ENCODE measurements at places on chromosomes 16 and 17. TPM values are rescaled to one million over a fixed set of nuclear protein-coding genes. Genes with fewer than 3 reads are reported as not detected.

DNA sequence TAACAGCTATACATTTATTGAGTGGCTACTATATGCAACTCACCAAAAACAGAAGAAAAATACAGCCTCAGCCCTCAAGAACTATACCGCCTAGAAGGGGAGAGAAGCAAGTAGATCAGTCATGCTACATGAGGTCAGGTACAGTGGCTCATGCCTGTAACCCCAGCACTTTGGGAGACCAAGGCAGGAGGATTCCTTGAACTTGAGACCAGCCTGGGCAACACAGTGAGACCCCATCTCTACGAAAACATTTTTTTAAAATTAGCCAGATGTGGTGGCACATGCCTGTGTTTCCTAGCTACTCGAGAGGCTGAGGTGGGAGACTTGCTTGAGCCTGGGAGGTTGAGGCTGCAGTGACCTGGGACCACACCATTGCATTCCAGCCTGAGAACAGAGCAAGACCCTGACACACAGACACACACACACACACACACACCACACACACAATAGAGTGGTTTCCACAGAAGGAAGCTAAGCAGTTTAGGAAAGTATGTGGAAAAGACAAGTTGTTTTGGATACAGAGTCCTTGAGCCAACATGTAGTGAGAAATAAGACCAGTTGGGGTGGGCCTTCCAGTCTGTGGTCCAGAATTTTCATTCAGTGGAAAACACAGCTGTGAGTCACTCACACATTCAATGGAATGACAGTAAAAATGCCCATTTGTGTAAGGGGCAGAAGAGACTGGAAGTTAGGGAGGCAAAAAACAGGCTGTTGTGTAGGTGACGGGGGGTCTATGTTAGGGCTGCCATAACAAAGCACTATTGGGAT is 10.7 kb upstream of the SNTB2 start:
- DNase-seq: peak; percentile 62

DNA sequence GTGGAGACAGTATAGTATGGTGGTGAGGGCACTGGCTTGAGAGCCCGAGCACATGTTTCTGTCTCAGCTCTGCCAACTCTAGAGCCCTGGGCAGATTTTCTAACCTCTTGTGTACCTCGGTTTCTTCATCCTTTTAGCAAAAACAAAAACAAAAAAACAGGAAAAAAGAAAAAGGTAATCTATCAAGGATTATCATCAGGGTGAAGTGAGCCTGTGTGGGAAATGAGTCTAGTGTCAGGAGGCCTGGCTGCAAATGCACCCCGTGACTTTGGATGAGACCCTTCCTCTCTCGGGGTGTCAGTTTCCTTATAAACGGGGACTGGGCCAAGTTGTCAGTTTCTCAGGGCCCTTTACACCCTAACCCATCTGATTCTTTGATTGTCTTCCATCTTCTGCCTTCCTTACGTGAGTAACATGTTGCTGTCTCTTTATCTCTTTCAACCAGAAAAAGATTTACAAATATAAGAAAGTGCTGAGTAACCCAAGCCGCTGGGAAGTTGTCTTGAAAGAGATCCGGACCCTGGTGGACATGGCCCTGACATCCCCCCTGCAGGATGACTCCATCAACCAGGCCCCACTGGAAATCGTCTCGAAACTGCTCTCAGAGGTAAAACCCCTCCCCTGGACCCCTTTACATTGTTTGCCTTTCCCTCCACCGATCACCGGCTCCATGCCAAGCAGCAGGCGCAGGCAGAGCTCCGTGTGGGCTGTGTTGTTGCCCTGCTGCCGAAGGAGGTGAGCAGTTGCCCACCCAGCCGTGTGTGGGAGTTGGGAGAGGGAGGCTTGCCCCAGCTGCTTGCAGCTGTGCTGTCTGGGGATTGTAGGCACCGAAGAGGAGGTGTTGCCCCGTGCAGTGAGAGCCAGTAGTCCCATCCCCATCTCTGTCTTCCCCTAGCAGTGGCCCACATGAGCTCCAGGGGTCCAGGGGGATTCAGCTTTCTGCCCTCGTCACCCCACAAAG is 127.1 kb upstream of the PLCG2 start:
- no peak for DNase-seq

GRCh38 chr17:73910821-73911515 is 266.7 kb upstream of the SDK2 start:
- no peak for DNase-seq

GRCh38 chr17:81494626-81495377 is 17.8 kb downstream of the ACTG1 start:
- DNase-seq: peak; percentile 42

DNA sequence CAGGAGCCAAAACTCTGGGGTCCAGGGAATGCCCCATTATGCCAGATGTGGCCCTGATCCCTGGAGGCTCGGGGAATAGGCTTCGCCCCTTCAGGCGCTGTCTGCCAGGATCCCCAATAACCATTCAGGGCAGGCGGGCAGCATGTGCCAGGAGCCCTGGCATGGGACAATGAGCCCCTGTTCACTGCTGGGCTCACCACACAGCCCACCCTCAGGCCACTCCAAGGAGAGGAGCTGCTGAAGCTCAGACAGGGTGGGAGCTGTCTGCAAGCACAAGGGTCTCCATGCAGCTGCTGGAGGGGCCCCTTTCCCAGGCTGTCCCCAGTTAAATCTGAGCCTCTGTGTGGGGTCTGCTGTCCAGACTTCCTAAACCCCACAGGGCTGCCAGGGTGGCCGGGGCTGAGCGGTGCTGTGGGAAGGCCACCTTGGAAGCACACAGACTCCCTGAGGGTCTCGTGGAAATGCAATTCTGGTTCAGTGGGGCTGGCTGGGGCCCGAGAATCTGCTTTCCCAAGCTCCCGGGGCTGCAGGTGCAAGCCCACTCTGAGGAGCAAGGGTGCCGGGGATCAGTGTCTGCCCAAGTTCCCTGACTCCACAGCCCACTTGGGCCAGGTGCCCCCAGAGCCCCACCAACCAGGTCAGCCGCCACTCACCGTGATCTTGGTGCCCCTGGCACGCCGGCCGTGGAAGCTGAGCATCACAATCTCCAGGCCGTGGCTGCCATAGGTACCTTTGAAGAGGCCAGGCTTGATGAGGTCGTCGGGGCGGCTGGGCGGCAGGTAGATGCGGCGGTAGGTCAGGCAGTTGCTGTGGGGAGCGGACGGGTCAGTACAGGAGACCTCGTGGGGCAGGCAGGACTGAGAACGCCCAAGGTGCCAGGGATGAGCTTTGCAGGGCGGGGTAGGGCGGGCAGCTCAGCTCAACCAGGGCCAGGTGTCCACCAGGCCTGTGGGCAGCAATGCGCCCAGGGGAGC is 17.7 kb upstream of the C16orf95 start:
- no peak for DNase-seq

DNA sequence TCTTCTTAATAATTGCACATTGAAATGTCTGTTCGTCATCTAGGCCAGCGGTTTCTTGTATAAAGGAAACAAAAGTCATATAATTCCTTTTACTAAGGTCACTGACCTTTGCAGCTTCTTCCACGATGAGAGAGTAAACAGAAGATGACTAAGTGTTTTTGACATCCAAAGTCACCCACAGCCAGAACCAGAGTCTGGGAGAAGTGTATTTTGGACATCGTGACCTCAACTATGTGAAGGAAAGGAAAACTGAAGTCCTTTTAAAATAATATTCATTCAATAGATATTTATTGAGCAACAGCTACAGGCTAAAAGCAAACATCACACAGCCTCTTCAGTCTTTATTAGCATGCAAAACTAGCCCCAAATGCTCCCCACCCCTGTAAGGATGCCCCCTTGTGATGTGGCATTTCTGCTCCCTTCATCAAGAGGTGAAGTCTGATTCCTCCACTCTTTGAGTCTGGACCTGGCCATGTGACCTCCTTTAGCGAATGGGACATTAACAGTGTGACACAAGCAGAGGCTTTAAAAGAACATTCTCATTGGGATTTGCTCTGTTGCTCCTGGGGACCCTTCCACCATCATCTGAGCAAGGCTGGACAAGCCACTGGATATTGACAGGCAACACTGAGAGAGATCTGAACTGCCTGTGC is 8.1 kb upstream of the PMP22 start:
- DNase-seq: peak; percentile 96

DNA sequence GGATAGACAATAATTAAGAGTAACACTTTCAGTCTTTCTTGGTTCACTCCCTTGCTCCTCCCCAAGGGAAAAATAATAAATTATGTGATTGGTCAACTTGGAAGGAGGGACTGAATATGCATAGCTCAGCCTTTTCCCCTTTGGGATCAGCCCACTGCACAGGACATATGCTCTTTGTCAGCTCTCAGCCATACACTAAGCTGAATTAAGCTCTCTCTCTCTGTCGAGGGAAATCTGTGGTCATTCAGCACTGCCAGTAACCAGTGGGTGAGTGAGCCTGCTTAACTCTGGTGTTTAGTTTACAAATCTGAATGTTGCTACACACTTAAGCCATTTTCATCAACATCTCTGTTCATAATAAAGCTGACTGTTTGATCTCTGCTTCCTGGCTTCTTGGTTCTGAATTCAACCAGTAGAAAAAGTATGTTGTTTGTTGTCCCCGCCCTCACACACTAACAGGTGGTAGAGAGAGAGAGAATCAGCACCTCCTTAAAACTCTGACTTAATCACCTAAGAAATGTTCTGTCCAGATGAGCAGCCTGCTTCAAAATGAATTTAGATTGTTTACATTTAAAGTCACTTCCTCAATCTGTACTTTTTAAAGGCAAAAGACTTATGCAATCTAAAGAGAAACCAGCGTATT is 102.3 kb upstream of the C17orf78 start:
- peak; percentile 42 for DNase-seq

DNA sequence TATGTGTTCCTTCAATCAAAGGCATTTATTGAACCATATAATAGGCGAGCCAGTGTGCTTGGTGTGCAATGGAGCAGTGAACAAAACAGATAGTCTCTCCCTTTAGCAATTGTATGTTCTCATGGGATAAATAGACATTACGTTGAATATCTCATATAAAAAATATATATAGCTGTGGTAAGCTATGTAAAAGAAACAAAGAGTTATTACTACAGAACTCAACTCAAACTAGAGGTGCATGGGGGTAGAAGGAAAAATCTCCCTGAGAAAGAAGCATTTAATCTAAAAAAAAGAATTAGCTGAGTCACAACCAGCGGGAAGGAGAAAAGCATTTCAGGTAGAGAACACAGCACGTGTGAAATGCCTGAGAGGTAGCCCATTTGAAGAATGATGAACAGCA is 919.3 kb downstream of the CDH11 start:
- no peak for DNase-seq

DNA sequence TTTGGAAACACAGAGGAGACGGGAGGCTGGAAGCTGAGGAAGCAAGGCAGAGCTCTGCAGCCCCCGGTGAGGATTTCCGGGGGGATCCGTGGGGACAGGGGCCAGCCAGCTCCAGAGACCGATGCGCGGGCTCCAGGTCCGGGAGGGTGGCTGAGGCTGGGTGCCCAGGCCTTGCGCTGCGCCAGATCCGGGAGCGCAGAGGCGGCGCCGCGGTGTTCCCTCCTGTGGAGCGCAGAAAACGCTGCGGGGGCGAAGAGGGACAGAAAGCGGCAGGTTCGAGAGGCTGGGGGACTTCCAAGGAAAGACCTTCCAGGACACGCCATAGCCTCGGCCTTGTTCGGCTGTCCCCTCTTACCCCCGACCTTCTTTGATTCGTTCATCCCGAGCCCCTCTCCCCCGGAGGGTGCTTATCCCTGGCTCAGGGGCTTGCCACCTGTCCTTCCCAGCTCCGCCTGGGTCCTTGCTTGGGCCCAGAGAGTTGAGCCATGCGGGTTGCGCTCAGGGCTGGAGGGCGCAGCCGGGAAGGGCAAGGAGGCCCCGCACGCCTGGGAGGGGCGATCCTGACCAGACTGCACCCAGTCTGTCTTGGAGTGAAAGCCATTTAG is 697 bp upstream of the SHISA9 start:
- no peak for DNase-seq

GRCh38 chr16:81558444-81559175 is 114.0 kb downstream of the CMIP start:
- no peak for DNase-seq

DNA sequence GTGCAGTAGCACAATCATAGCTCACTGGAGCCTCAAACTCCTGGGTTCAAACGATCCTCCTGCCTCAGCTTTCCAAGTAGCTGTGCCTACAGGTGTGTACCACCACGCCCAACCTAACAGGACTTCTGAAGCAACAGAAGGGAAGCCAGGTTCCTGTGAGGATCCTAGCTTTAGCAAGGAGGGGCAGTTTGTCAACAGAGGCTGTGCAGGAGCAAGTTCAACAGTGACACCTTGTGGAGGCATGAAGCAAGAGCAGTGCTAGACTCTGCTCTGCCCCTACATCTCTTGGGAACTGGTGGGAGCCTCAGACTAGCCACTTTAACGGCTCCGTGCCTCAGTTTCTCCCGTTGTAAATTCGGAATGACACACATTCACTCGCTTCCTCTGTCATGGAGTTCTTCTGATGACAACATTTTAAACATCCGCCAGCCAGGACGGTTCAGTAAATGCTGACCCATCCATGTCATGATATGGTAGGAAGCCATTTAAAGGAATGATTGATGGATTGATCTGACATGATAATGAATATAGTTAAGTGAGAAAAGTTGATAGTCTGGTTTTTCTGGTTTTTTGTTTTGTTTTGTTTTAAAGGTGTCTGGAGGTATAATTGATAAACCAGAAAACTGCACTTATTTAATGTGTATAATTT is 218.7 kb downstream of the MRTFB start:
- DNase-seq: peak; percentile 31

DNA sequence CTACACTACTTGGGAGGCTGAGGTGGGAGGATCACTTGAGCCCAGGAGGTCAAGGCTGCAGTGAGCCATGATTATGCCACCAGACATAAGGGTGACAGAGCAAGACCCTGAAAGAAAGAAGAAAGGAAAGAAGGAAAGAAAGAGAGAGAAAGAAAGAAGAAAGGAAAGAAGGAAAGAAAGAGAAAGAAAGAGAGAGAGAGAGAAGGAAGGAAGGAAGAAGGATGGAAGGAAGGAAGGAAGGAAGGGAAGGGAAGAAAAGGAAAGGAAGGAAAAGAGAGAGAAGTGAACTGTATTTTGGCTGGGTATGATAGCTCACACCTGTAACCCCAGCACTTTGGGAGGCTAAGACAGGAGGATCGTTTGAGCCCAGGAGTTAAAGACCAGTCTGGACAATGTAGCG is 24.3 kb upstream of the PYY start:
- no peak for DNase-seq

- no peak for DNase-seq
Observed at GRCh38 chr16:82497139-82497538, 129.6 kb upstream of the CDH13 start.

GRCh38 chr17:6913608-6914443 is 82.0 kb upstream of the ALOX12 start:
- peak; percentile 63 for DNase-seq

The HBA2 gene
- total RNA-seq: not detected

The BCL6B gene
- total RNA-seq: not detected

The CD300LG gene
- not detected for total RNA-seq

The LSM12 gene
- total RNA-seq: 51.9 TPM

The GAS2L2 gene
- total RNA-seq: not detected

The LGALS9B gene
- not detected for total RNA-seq

The HEXIM1 gene
- 7.2 TPM for total RNA-seq

The KRTAP2-1 gene
- not detected for total RNA-seq

The PRRT2 gene
- 1.1 TPM for total RNA-seq

The ADAD2 gene
- not detected for total RNA-seq

The LITAFD gene
- total RNA-seq: not detected

The SPPL2C gene
- total RNA-seq: not detected

Data from LHCN-M2 (cell line).